T follicular helper cell (primary cell): ENCODE measurements at places on chromosomes 6 and 20.
A peak's percentile ranks its signal among the peaks of the same experiment; 100 is the strongest.

DNA sequence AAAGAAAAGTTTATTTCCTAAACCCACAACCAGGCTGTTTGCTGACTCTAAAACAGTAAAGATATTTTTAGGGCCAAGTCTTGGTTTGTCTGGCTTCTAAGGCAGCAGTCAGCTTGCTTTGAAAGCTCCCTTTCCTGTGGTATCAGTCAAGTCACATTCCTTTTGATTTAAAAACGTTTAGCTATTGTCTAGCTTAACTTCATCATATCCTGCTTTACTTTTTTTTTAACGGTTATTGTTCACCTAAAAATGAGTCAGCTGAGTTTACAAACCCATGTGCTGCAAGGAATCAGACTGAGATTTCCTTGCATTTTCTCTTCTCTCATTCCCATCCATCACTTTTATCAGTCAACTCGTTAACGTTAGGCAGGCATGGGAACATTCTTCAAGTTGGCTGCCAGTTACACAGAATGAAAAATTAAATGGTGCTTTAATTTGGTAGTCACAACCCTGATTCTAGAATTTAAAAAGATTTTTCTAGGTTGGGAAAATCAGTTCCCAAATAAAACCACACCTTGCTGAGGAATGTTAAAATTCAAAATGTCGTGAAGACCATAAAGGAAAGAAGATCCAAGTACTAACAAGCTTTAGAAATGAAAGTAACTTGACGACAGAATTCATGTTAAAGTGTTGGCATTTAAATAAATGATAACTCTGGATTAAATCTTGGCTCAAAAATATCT is 45.9 kb downstream of the ELOVL5 start:
- DNase-seq: peak; percentile 28

- DNase-seq: no peak
Measured at GRCh38 chr6:135346747-135347146, 150.8 kb downstream of the AHI1 start.

GRCh38 chr6:44036699-44037101 is 90.6 kb downstream of the MRPL14 start:
- no peak for DNase-seq

GRCh38 chr20:60022849-60023248 is 64.6 kb downstream of the CDH26 start:
- no peak for DNase-seq

- DNase-seq: no peak
Measured at GRCh38 chr6:56458324-56458884, 184.3 kb downstream of the DST start.

DNA sequence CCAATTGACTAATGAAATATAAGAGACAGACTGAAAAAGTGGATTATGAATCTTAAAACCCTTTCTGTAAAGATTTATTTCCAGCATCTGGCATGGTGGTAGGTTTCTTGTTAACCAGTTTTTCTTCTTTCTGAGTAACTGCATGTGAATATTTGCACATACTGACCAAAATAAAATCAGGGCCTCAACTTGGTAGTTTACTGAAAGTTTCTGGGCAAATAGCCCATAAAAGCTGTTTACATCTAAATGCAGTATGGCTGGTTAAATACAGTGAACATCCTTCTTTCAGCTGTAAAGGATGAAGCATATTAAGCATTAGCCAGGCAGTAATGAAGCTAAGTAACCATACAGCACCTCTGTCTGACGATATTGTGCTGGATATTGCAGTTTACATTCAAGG is 83.6 kb upstream of the EYS start:
- no peak for DNase-seq

- no peak for DNase-seq
Measured at GRCh38 chr20:46683011-46683667, 6.1 kb downstream of the TP53RK start.

DNA sequence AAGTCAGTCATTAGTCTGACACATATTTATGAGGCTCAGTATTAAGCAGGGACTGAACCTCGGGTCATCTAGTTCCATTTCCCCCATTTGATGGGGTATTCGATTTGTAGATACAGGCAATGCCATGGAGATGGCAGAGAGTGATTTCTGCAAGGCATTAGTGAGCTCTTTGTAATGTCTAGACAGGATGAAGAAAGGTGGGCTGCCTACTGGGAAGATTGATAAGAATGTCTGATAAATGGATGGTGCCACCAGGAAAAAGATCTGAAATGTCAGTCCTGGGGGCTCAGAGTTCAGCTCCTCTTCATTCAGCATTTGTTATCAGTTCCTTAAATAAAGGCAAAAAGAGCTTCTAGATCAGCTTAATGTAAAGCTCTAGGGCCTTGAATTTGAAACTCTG is 51.4 kb downstream of the HS3ST5 start:
- DNase-seq: no peak

GRCh38 chr6:73636048-73636447 is 17.7 kb downstream of the SLC17A5 start:
- no peak for DNase-seq

DNA sequence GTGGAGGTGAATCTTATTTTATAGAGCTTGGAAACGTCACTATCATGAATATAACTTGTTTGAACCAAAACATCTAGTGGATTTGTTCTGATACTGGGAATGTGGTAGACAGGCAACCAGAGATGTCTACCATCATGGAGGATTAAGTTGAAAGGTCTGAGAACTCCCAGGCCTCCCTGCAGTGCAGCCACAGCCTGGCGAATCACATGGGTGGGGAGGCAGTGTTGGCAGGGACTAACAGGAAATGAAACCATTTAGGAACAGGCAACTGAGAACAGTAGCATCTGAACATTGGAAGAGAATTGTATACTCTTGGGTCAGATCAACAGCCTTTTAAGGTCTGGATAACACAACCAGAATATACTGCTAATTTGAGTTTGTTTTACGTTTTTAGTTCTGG is 22.3 kb upstream of the CEP162 start:
- DNase-seq: no peak

GRCh38 chr6:44508646-44509045 is 121.1 kb downstream of the CDC5L start:
- DNase-seq: no peak

DNA sequence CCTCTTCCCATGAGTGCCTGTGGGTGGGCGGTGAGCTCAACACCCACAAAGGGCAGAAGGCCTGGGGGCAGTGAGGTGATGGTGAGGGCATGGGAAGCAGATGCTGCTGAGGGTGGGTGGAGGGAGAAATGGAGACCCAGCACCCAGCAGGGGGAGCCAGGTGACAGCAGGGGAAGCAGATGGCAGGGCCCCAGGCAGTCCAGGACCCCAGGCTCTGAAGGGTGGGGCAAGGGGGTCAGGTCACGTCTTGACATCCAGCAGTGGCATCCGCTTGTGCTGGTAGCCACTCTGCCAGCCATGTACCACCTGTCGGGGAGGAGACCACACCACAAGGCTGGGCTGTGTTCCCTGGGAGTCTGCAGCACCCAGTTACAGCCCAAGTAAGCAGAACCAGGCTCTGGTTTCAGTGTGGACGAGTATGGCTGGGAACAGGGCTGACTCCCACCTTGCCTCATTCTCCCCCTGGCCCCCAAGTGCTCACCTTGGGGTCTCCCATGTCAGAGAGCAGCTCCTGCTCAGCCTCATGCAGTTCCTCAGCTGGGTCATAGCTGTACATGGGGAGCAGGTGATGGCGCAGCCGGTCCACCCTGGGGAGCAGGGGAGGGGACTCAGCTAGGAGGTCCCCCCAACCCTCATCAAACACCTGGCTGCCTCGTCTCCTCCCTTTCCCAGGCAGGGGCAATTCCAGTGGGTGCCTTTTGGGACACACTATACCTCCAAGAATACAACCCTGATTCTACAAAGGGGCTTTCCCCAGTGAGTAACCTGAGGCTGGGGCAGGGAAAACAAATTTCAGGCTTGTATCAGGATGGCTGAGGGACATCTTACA is 2.0 kb downstream of the SMIM29 start:
- DNase-seq: peak; percentile 31

DNA sequence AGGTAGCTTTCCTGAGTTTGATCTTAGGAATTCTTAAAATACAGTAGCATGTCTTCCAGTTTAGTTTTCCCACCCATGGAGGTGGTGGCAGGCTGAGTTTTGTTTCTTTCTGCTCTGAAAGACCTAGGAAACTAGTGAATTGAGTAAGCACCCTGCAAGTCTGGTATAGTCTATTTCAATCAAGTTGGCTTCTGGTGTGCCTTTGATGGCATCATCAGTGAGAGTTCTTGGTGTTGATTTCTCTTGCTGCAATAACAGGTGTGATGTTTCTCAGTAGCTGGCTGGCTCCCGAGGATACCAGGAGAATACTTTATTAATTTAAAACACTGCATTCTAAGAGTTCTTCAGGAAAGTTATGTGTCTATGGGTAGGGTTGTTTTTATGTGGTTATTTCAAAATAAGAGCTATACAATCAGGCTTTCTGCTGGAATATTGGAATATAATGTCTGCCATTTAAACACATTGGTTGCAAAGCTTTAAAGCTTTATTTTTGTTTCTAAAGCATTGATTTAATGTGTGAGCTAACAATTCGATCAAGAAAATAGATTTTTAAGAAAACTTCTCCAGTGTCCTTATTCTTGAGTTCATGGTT is 19.0 kb downstream of the VAPB start:
- DNase-seq: no peak

GRCh38 chr6:99294786-99295185 is 54.7 kb downstream of the FAXC start:
- DNase-seq: no peak

DNA sequence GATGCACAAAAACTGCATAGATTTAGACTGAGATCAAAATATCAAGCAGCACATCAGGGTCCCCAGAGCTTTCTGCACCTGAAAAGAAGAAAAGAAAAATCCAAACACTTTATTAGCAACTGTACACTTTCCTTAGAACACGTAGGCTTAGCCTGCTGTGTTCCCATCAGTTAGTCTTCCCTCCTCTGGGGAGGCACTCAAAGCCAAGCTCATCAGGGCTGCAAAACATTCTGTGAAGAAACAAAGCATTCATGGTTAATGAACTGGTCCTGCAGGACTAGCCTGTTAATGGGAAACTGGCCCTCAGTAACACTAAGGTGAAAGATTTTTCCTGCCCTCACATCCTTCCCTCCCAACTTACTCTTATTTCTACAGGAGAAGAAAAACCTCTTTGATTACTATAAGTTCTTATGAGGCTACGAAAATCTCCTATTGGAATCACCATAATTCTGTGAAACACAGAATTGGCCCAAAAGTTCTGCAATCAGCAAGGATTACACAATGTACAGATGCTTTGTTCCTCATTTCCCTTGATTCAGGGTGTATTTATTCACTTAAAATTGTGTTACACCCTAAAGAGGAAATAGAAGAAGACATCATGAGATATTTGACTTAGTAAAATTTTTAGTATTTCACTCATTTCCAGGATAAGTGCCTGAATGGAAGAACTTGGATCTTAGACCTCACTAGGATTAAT is 901.0 kb upstream of the MAP3K7 start:
- DNase-seq: no peak

- no peak for DNase-seq
Measured at GRCh38 chr20:50475681-50476292, 34.4 kb upstream of the PTPN1 start.

- DNase-seq: no peak
Measured at GRCh38 chr20:61957961-61958715, 107.5 kb downstream of the TAF4 start.

DNA sequence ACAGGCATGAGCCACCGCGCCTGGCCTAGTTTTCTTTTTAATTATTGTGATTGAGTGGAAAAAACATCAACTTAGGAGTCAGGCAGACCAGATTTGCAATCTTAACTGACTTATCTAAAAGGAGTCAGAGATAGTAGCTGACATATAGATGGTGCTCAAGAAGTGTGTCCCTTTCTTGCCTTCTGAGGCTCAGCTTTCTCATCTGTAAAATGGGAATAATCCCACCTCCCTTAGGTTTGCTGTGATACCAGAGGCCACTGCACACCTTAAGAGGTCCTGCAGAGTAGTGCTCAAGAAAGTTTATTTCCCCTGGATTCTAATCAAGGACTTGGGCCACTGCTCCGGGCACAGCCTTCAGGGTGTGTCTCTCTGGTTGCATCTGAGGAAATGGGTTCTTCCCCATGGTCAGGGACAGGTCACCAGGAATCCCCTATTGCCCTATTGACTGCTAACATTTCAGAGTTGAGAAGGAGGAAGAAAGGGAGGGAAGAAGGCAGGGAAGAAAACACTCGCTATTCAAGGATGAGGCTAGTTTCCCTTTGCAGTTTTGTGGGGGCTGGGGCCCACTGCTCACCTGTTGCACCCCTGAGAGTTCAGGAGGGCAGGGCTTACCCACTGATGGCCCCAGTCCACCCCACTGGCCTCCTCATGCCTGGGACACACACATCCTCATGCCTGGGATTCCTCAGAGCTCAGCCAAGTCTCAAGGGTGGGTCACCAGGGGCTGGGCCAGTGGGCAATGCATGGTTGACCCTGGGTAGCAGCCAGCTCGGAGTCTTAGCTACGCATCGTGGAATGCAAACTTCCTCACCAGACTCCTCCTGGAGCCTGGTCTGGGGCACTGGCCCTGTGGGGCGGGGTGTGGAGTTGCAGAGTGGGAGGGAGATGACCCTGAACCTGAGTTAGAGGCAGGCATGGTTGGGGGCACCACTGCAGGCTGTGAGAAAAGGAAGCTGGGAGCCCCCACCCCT is 21.2 kb downstream of the C6orf132 start:
- DNase-seq: no peak

- no peak for DNase-seq
Measured at GRCh38 chr6:146851837-146852236, 253.1 kb downstream of the ADGB start.

DNA sequence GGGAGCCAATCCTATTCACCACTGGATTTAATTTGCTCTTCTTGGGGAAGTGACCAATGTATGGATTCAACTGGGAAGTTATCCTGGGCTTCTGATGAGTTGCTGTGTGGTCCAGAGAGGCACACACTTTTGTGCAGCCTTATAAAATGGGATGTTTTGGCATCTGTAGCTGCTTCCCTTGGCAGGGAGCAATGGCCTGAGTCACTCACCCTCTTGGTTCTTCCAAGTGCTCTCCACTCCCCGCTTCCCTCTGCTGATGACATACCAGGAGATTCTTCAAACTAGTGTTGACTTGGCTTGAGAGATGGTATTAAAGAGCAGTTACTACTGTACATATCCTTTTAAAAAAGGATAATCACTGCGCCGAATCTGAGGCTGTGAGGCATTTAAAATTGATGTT is 105.8 kb downstream of the JARID2 start:
- DNase-seq: no peak

DNA sequence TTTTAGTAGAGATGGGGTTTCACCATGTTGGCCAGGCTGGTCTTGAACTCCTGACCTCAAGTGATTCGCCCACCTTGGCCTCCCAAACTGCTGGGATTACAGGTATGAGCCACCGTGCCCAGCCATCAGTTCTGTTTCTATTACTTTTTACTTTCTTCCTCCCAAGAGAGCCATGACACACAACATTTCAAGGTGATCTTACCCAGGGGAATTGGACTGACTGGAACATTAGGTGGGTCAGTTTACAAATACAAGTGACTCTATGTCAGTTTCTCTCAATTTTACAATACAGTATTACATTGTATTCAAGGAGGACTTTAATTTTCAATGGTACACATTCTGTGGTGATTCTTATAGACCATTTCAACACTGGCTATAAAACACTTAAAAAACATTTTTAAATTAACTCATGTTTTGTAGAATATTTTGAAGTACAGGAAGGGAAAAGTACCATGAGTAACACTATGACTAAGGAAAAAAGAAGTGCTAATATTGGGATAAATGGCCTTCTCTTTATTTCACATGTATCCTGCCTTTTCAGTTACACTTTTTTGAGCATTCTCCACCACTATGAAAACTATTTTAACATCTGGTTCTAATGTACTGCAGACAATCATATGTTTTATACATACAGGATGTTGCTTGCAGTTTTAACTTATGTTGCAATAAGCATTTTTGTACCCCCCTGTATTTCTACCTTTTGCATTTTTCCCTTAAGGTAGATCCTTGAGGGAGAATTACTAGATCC is 8.4 kb downstream of the TPBG start:
- no peak for DNase-seq

- DNase-seq: no peak
Measured at GRCh38 chr6:147653631-147654030, 145.1 kb downstream of the SAMD5 start.
